ENCODE measurements at places on chromosomes 2 and 18. TPM values are rescaled to one million over a fixed set of nuclear protein-coding genes. Genes with fewer than 3 reads are reported as not detected.

- no peak for DNase-seq
Measured at GRCh38 chr2:65668744-65669143, 236.3 kb upstream of the SPRED2 start.

DNA sequence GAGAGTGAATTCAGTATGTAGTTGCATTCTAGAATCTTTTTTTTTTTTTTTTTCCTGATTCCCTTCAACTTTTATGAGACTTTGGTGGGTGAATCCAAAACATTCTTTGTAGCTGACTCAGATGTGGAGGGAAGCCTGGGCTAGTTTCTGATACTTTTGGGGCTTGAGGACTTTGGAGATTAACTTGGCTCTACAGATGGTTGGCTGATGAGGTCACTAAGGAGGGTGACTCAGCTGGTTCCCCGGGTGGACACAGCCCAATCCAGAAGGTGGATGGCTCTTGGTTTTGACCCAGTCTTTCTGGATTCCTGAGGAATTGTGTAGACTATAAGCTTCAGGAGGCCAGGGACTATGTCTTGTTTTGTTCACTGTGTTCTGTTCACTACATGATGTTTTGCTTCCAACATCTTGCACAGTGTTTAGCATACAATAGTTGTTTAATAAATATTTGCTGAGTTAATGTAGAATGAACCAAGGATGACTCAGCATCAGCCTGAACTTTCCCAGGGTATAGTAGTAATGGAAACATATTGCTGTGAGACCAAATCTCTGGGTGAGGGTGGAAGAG lies 30.5 kb downstream of the LAMA3 start:
- DNase-seq, result peak; percentile 100

- DNase-seq, result peak; percentile 9
Measured at GRCh38 chr18:67132919-67133318, 383.6 kb downstream of the DSEL start.

- no peak for DNase-seq
Measured at GRCh38 chr2:122182616-122183355, 427.3 kb downstream of the TSN start.

GRCh38 chr2:147917161-147917560 lies 72.3 kb downstream of the ACVR2A start:
- no peak for DNase-seq

IL37 gene
- 0.43 TPM for polyA plus RNA-seq

DNA sequence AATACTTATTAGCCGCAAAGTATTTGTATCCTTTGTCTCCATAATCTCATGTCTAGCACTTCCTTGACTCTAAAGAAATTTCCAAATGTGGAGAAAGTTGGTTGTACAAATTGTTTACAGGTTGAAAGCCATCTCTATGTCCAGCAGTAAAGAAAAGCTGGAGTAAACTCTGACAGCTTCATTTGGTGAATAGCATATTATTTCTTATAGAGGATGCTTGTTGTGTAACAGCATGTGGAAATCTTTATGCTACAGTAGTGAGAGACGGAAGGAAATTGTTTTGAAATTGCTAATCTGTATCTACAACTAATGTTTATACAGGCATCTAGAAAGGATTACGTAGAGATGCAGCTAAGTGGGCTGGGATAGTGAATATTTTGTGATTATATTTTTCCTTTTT lies 78.5 kb downstream of the UGGT1 start:
- DNase-seq, result no peak

- DNase-seq, result peak; percentile 84
Measured at GRCh38 chr2:146982393-146982846, 862.4 kb upstream of the ACVR2A start.

SOWAHC gene
- polyA plus RNA-seq, result 11.5 TPM

DNA sequence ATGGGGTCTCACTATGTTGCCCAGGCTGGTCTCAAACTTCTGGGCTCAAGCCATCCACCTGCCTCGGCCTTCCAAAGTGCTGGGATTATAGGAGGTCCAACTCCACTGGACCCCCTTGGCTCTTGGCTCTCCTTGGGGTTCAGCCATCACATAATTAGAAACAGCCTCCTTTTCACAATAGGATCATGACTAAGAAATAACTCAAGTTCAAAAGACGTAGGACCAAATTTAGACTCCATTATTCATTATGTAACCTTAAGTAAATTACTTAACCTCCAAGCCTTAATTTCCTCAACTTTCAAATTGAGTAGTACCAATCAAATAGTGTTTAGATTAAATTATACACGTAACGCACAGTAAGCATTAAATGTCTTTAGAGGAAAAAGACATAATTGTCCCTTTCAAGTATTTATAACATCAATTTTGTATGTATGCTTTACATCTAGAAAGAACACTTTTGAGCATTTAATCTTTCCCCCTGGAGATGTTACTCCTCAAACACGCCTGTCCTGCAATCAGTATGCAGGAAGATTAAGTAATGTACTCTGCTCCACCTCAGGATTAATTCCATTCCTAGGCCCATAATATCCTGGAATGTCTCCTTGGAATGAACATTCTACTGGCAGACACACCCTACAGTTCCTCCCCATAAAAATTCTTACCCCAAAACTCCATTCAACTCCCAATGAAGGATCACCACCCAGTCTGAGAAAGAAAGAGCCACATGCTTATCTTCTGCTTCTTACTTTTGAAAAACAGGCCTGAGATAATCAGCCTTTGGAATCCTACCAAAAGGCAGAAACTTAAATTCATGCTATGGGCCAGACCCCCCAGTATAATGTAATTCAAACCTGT lies 49.1 kb downstream of the COBLL1 start:
- no peak for DNase-seq

SKOR2 gene
- not detected for polyA plus RNA-seq

DNA sequence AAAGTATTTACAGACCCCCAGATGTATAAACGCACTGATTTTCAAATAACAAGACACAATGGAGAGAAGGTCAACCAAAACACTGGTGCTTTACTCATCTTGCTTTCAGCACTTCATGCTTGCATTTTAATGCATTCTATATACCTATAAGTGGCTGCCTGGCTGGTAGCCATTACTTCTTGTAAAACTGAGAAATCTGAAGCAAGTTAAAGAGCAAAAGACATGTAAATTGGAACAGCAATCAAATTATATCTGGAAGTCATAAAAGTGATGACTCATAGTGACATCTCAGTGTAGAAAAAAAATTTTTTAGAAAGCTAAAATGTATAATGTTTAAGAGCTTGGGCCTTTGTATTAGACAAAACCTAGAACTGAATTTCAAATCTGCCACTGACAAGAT lies 106.2 kb downstream of the CCDC141 start:
- no peak for DNase-seq

CRACDL gene
- polyA plus RNA-seq, result 1.4 TPM

- no peak for DNase-seq
Measured at GRCh38 chr18:54242327-54242726, 17.9 kb upstream of the MBD2 start.

FZD7 gene
- polyA plus RNA-seq, result 1.2 TPM

- no peak for DNase-seq
Measured at GRCh38 chr18:47899107-47899840, 31.2 kb downstream of the SMAD2 start.

- DNase-seq, result peak; percentile 47
Measured at GRCh38 chr2:66481100-66481549, 46.2 kb downstream of the MEIS1 start.

GRCh38 chr2:96564563-96564962 lies 28.0 kb downstream of the ARID5A start:
- no peak for DNase-seq

RIT2 gene
- polyA plus RNA-seq, result not detected

DNA sequence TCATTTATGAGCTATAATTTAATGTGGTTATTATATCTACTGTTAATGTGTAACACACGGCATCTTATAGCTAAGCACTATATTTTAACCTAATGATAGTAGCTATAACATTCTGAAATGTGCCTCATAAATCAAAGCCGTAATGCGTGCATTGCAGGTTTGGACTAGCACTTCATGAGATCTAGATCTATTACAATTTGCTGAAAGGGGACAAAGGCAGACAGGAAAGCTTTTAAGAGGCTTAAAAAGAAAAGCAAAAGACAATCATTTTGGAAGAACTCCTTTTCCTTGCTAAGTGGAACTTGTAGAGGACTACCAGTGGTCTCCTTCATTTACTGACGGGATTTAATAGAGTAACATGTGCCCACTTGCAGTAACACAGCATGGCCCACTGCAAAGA lies 213.1 kb downstream of the NBAS start:
- DNase-seq, result no peak

DNA sequence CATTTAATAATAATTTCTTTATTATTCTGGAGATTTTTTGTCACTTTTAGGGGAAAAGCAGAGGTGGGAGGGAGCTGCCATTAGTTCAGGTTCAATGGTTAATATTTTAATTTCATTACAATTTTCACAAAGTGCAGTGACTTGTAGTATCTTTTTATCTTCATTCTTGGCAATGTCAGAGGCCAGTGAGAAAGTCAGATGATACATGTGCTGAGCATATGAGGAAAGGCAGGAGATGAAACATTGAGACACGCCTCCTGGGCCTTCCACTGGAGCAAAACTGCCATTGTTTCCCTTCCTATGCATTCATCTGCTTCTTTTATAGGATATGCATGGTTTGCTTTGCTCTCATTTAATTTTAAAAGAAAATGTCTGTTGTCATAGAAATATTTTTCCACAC lies 173.7 kb downstream of the MYT1L start:
- DNase-seq, result no peak

DNA sequence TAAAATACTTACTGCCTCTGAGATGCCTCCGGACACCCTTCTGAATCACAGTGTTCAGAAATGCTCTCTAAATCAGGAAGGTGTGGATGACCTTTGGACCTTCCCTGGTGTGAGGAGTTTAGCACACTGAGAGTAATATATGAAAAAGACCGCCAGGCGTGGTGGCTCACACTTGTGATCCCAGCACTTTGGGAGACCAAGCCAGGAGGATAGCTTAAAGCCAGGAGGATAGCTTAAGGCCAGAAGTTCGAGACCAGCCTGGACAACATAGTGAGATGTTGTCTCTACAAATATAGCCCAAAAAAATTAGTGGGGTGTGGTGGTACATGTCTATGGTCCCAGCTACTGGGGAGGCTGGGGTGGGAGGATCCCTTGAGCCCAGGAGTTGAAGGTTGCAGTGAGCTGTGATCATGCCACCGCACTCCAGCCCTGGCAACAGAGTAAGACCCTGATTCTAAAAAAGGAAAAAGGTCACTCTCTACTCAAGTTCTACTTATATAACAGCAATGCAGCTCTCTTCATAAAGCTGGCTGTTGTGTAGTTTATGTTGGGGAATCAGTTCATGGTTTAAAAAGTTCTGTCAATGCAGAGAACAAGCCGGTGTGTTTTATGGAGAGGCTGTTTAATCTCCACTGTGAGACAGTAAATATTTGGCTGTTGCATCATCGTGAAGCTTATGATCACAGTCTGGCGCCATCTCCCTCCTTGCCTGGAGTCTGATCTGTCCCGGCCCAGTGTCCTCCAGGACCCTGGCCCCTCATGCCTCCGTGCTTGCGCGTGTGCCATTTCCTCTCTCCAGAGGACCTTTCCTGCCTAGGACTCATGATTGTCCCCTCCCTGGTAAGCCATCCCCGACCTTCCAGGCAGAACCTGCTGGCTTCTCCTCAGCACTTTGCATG lies 184.5 kb downstream of the FAM210A start:
- DNase-seq, result no peak

DNA sequence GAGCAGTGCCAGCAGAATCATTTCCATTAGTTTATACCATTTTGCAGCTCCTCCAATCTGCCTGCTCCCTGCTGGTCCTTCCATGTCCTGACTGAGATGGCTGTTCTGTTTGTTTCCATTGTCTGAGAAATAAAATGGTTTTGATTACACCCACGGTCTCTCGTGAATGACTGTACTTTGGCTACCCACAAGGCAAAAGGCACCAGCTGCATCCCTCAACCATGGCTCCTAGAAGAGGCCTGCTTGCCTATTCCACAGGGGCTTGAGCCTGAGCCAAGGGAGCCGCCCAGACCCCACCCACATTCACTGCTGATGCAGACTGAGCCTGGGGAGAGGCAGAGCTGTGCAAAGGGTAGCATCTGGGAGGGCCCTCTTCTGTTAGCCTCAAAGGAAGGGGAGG lies 31.2 kb downstream of the MARCHF4 start:
- no peak for DNase-seq

DNA sequence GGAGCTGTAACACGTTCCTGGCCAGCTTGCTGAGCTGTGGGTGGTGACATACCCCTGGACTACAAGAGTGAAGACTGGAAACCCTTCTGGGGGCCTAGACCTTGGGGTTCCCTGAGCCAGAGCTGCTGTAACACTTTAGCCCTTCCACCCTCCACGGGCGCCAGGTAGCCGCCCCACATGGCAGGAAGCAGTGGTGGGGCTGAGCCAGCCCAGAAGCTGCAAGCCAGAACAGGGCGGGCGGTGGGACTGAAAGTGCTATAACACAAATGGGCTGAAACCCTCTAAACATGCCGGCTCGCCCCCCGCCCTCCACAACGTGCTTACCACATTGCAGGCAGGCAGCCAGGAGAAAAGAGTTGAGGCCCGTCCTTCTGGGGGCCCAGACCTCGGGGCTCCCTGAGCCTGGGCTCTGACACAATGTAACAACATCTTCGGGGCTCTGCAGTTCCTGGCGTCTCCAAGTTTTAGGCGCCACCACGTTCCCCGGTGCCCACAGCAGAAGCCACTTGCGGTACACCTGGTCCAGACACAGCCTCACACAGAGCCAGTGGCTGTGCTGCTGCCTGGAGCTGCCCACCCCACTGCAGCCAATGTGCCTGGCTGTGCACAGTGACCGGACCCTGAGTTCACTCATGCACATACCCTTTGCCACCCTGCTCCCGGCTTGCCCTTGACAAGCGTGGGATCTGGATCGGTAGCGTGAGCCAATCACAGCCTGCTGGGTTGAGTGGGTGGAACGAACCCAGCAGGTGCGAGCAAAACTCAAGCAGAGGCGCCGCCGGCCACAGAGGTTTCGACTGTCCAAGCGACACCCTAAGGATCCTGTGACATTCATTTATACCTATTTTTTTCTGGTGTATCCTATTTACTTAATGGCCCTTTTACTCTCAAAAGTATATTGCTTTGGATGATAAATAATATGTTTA lies 127.4 kb upstream of the FHL2 start:
- no peak for DNase-seq

IL1F10 gene
- polyA plus RNA-seq, result 0.12 TPM

Data from foreskin keratinocyte (primary cell).